Activated CD4-positive, alpha-beta memory T cell treated with anti-CD3 and anti-CD28 coated beads, Interleukin-2, amount 10 ng/mL, durations not matched to agents 7 days and 5 days (primary cell): ENCODE measurements at places on chromosomes 12 and 14. TPM values are rescaled to one million over a fixed set of nuclear protein-coding genes. Genes with fewer than 3 reads are reported as not detected.

DNA sequence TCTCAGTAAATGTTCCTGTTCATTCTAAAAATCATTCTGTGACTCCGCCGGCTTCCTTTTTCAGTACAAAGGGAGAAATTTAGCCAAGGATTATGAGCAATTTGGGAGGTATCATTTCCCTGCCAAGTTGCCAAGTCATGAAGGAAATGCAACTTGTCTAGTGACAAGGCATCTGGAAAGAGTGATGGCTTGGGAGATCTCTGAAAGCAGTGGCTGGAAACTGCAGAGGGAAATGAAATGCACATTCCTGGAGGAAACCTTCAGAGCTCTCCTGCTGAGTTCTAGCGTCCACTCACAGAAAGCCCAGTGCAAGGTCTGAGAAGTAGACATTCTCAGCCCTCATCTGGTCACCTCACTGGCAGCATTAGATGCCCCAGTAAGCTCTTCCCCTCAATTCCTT lies 91.7 kb downstream of the GALC start:
- peaks cover 13% of the 10 kb centered on the region for H3K27me3 ChIP-seq
- H3K27ac ChIP-seq = no peak overlapping the region
- no peaks in the 10 kb centered on the region for H3K4me1 ChIP-seq
- no peaks in the 10 kb centered on the region for H3K36me3 ChIP-seq
- DNase-seq = no peak

Gene CLMN
- 0.48 TPM for total RNA-seq

Gene LAG3
- total RNA-seq = 91.9 TPM

DNA sequence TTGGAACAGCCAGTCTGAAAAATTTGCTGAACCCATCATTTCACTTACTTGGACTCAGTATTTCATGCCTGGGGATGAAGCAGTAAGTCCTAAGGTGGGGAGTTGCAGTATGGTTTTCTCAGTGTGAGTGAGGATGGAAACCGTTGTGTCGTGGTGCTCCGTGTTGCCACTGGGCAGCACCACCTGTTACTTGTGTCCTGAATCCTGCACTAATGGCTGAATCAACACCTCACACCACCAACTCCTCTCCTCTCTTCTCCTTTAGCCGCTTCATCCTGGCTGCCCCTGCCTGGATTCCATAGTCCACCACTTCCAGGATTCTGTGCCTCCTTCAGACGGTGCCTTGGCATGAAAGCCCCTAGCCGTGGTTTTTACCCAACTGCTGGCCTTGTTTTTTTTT lies 3.0 kb upstream of the EP400 start:
- peaks cover 15% of the 10 kb centered on the region for H3K36me3 ChIP-seq
- peaks cover 29% of the 10 kb centered on the region for H3K4me1 ChIP-seq
- H3K27ac ChIP-seq = no peak overlapping the region
- H3K27me3 ChIP-seq = no peaks in the 10 kb centered on the region
- no peak overlapping the region for H3K4me3 ChIP-seq
- no peak for DNase-seq

DNA sequence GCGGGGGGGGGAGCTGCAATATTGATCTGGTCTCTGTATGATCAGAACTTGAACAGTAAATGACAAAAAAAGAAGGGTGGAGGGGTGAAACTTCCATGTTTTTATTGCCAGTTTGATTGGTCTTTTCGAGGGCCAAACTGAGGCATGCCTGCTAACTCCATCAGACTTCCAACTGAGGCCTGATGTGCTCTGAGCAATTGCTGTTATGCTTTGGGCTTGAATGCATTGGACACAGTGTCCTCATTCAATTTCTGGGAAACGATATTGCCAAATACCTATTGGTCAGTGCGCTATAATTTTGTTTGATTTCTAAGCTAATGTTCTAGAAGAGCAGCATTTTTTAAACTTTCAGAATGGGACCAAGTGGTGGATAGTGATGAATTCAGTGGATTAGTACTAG lies 2.1 kb upstream of the SLC38A2 start:
- no peak overlapping the region for H3K4me3 ChIP-seq
- H3K27me3 ChIP-seq = no peaks in the 10 kb centered on the region
- no peak overlapping the region for H3K27ac ChIP-seq
- peaks cover 56% of the 10 kb centered on the region for H3K4me1 ChIP-seq
- peaks cover 26% of the 10 kb centered on the region for H3K36me3 ChIP-seq
- DNase-seq = no peak

DNA sequence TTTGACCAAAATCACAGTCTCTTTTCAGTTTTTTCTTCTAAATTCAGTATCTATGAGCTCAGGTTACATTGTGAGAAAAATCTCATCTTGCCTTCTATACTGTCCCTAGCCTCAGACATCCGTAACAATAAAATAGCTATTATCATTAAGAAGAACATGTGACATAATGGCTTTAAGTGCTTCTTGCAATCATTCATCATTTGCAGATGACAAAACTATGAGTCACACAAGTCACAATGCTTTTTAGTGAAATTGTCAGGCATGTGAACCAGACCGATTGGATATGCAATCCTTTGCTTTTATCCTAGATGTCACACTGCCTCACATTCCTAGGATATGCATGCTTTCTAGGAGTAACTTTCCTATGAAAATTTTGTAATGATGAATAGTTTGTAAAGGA lies 313.1 kb downstream of the SLC6A15 start:
- no peaks in the 10 kb centered on the region for H3K4me1 ChIP-seq
- no peaks in the 10 kb centered on the region for H3K36me3 ChIP-seq
- H3K27me3 ChIP-seq = no peaks in the 10 kb centered on the region
- DNase-seq = no peak
- H3K4me3 ChIP-seq = no peak overlapping the region
- H3K27ac ChIP-seq = no peak overlapping the region

GRCh38 chr12:76312315-76312714 lies 35.9 kb downstream of the BBS10 start:
- no peak overlapping the region for H3K27ac ChIP-seq
- no peaks in the 10 kb centered on the region for H3K36me3 ChIP-seq
- no peak for DNase-seq
- peaks cover 6% of the 10 kb centered on the region for H3K27me3 ChIP-seq
- no peaks in the 10 kb centered on the region for H3K4me1 ChIP-seq

Gene TAS2R14
- total RNA-seq = 1.3 TPM

DNA sequence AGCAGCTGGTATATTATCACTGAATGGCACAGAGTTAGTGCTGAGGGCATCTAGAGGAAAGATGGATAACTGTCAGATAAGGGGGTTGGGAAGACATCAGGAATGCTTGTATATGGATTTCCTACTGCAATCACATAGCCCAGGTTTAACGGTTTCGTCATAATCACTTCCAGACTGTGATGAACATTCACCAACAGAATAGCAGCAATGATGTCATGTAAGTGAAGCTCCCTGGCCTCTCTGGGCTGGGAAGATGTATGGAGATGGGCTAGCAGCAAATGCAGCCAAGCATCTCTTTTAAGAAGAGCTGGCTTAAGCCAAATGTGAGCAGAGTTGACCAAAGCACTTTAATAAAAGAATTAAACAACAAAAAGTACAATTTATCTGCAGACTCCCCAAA lies 714.6 kb downstream of the GALC start:
- no peaks in the 10 kb centered on the region for H3K27me3 ChIP-seq
- no peak overlapping the region for H3K27ac ChIP-seq
- H3K36me3 ChIP-seq = no peaks in the 10 kb centered on the region
- no peak for DNase-seq

DNA sequence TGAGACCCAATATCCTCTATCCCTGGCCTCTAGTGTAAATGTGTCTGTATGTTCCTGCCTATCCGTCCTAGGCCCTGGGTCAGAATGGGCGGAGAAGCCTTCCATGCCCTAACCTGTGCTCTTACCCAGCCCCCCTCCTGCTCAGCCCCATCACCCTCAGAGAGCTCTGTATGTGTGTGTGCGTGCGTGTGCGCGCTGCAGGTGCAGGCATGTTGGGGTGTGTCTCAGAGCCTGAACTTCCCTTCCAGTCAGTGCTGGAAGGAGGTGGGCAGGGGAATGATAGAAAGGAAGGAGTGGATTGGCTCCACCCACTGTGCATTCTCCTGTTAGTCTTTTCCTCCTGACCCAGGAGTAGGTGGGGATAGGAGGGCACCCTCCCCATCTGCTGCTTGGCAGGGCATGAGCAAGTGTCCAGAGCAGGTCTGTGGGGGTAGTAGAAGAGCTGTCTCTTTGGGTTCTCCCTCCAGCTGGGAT lies 7.2 kb downstream of the NAB2 start:
- H3K27ac ChIP-seq = peak overlapping the region; percentile 42
- no peaks in the 10 kb centered on the region for H3K27me3 ChIP-seq
- H3K4me3 ChIP-seq = no peak overlapping the region
- no peak for DNase-seq
- H3K36me3 ChIP-seq = peaks cover 43% of the 10 kb centered on the region

Gene MYL2
- not detected for total RNA-seq

DNA sequence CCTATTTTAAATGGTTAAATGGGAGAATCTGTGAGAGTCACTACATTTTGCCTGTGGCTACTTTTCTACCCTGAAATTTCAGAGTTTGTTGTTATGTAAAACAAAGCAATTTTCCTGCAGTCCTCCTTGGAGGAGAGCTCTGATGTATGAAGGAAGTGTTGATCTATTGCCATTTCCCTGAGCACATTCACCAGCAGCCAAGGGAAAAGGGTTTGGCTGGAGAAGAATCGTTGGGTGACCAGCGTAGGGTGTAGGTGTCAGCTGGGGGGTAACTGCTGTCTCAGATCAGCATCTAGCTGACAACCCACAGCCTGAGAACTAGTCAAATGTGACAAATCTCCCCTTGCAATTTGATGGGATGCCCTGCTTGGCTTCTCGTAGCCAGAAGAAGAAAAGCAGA lies 230.5 kb downstream of the PDZRN4 start:
- no peaks in the 10 kb centered on the region for H3K27me3 ChIP-seq
- DNase-seq = no peak
- H3K4me3 ChIP-seq = no peak overlapping the region
- no peaks in the 10 kb centered on the region for H3K36me3 ChIP-seq

- DNase-seq = no peak
- no peaks in the 10 kb centered on the region for H3K36me3 ChIP-seq
- H3K4me1 ChIP-seq = no peaks in the 10 kb centered on the region
- no peak overlapping the region for H3K4me3 ChIP-seq
- no peak overlapping the region for H3K27ac ChIP-seq
- no peaks in the 10 kb centered on the region for H3K27me3 ChIP-seq
These were observed 90.2 kb upstream of the TBX3 start for GRCh38 chr12:114774197-114774596.

GRCh38 chr14:50783563-50783962 lies 47.4 kb downstream of the NIN start:
- no peak for DNase-seq
- no peak overlapping the region for H3K27ac ChIP-seq
- peaks cover 12% of the 10 kb centered on the region for H3K36me3 ChIP-seq
- H3K27me3 ChIP-seq = no peaks in the 10 kb centered on the region
- H3K4me1 ChIP-seq = peaks cover 51% of the 10 kb centered on the region

Gene DPPA3
- total RNA-seq = not detected

DNA sequence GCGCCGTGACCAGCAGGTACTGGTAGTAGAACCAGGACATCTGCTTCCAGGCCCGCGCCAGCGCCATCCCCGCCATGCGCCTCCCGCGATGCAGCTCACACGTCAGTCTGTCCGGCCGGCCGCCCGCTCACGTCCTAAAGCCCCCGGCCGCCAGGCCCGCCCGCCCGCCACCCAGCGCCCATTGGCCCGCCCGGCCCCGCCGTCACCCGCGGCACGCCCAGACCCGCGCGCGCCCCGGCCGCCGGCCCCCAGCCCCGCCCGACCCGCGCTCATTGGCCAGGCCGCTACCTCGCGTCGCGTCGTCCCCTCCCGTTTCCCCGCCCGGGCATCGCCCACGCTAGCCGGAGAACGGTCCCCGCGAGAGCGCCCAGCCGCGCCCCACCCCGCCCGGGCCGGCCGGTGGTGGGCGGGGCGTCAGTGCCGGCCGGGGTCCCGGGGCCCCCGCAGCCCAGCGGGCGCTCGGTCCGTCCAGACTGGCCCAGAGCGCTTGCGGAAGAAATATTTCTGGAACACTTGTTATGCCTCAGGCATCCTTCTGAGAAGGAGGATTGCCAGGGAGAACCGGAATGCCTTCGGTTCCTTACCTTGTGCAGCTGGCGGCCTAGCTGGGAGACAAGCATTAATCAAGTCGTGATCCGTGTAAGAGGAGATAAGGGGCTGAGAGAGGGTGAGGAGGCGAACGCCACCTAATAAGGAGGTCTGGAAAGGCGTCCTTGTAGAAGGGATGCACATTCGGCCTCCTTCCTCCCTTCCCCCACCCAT lies at the start of gene SPTSSA:
Gene SPTSSA, minus strand, starts transcription at position 109 of the 762 bp plus-strand sequence. Its CDS starts 33 bp downstream, at position 76.
- H3K4me3 ChIP-seq = peak within 1 kb of the TSS; percentile 89
- peak within 1 kb of the TSS; percentile 81 for H3K27ac ChIP-seq
- peaks cover 1% of the 10 kb centered on the region for H3K36me3 ChIP-seq
- H3K27me3 ChIP-seq = no peaks in the 10 kb centered on the region
- H3K4me1 ChIP-seq = peaks cover 23% of the 10 kb centered on the region
- peak; percentile 93 for DNase-seq

- peak overlapping the region; percentile 78 for H3K4me3 ChIP-seq
- no peak for DNase-seq
- H3K27me3 ChIP-seq = no peaks in the 10 kb centered on the region
These were observed 1.5 kb downstream of the KIF21A start for GRCh38 chr12:39441189-39441962.

GRCh38 chr12:99435095-99435791 lies 212.3 kb upstream of the GARIN6 start:
- no peaks in the 10 kb centered on the region for H3K27me3 ChIP-seq
- H3K27ac ChIP-seq = no peak overlapping the region
- DNase-seq = no peak
- H3K4me3 ChIP-seq = no peak overlapping the region

Gene ADAM21
- not detected for total RNA-seq

Gene GPRC5A
- 0.03 TPM for total RNA-seq

DNA sequence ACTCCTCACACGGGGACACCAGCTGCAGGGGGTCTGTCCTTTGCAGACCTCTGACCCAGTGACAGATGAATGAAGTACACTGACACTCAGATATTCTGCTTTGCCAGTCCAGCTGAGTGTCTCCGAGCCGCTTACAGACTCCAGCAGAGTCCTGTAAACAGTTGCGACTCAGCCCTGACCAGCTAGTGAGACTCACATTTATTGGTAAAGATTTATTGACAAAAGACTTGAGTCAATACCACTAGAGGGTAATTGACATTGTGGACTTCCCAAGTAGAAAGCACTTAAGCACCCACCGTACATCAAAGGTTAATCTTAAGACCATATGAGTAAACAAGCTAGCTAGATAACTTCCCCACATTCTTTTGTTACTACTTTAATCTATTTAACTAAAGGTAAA lies 9.8 kb upstream of the FKBP4 start:
- H3K27me3 ChIP-seq = peaks cover 27% of the 10 kb centered on the region
- no peak overlapping the region for H3K4me3 ChIP-seq
- peaks cover 9% of the 10 kb centered on the region for H3K4me1 ChIP-seq
